ENCODE measurements at places on chromosomes 7 and 10.

DNA sequence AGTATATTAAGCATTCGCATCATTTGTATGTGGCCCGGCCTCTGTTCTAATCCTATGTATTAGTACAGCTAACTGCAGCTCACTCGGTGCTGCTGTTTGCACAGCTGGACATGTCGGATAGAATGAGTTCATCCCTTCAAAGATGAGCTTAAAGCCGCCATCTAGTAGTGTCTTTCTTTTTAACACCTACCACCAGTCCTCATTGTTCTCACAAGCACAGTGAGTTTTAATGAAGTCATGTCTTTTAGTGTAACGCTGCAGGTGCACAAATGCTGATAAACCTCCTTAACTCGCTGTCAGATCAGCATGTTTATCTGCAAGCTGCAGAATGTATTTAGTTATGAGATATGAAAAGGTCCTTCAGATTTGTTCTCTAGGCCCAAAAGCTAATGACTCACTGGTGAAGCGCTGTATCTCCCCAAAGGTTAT, 247.5 kb downstream of the MTERF1 start:
- DNase-seq: no peak

DNA sequence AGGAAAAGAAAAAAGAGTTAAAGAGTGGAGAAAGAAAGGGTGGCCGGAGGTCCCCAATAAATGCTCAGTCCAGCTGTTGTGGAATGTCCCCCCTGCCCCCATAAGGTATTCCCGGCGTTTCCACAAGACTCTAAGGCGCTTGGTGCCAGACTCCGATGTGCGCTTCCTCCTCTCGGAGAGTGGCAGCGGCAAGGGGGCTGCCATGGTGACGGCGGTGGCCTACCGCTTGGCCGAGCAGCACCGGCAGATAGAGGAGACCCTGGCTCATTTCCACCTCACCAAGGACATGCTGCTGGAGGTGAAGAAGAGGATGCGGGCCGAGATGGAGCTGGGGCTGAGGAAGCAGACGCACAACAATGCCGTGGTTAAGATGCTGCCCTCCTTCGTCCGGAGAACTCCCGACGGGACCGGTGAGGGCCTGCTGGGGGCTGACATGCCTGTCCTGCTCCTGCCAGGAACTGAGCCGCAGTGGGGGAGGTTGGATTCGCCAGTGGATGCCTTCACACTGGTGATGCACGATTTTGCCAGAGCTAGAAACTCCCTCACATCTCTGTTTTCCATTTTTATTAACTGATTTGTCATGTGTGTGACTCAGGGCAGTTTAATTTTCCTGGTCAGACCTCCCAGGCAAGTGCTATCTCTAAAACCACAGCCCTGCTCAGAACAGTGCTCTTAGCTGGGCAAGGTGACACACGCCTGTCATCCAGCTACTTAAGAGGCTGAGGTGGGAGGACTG, 34.2 kb downstream of the TACR2 start:
- peak; percentile 95 for DNase-seq

GRCh38 chr10:30396293-30396692, 37.7 kb upstream of the MAP3K8 start:
- DNase-seq: no peak

DNA sequence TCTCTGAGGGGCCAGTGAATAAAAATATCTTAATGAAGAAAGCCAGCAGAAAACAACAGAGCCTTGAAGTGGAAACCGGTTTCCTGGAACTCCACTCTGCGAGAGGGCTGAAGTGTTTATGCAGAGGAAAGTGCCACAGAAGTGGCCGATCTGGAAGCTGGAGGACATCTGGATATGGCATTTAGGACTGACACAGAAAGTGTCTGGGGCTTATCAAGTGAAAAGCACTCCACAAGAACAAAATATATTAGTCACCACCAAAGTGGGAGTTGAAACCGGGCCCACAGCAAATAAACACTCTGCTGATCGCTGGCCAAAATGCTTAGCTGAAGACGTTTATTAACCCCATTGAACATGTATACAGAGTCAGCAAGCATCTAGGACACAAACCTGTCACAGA, 7.8 kb downstream of the NOD1 start:
- DNase-seq: peak; percentile 63

GRCh38 chr7:103771294-103771693, 218.2 kb downstream of the RELN start:
- no peak for DNase-seq

DNA sequence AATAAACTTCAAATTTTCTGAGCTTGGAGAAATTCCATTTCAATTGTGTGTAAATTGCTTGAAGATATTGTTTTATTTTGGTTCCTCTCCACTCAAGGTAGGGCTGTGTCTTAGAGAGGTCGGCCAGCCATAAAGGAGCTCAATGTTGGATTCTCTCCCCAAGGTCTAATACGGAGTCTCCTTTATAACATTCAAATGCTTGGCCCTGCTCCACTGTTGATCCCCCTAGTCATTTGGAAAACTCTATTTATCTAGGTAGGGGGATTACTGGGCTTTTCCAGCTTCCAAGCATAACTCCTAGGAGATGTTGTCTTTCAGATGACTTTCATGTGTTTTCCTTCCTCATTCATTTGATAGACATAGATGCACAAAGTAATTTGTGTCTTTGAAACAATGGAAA, 170.9 kb downstream of the LRMDA start:
- DNase-seq: no peak

DNA sequence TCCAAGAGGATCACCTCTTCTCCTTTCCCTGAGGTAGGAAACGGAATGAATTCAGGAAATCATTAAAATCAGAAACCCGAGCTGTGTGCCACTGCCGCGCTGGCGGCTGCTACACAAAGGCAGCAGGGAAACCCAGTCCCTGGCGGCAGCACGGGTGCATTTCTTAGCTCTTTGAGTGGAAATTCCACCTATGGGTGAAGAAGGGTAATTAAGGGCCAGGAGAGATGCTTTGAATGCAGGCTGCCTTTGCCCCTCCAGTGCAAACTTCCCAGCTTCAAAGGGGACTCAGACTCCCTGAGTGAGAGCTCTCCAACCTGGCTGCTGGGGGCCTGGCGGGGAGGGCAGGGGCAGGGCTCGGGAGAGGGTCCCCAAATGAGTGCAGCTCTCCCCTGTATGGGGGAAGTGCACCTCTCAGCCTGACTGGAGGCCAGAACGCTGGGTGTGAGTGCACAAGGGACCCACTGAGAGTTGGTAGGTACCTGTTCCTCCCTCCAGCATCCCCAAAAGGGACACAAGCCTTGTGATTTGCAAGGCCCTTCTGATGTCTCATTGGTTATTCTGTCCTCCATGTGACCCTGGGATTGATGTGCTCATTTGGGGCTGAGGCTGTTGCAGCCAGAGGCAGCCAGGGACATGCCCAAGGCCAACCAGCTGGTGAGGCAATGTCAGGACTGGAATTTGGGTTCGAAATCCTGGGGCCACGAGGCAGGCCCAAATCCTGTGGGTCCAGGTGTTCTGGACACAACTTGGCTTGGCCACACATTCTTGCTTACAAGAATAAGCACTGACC, 16.3 kb upstream of the ZMIZ1 start:
- DNase-seq: peak; percentile 19

- DNase-seq: no peak
These were observed 132.1 kb downstream of the CCDC3 start for GRCh38 chr10:12869427-12869826.

GRCh38 chr10:119368991-119369869, 161.9 kb downstream of the GRK5 start:
- DNase-seq: no peak

GRCh38 chr7:120402801-120403200, 129.8 kb downstream of the KCND2 start:
- DNase-seq: peak; percentile 44

DNA sequence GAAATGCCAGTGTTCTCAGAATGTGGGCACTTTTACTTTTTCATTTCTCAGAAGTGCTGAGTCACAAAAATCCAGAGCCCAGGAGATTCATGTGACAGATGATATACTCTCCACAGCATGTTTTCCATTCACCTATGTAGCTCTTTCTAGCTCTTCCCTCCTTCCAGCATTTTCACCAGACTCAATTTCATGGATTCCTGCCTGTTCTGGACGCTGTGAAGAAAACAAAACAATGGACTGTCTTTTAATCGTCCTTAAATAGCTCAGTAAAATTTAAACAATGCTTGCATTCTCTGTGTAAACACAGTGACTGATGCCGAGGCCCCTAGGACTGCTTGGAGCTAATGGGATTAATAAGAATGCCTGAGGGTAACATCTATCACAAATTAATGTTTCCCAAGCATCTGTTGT, 25.5 kb downstream of the ZNF713 start:
- no peak for DNase-seq

DNA sequence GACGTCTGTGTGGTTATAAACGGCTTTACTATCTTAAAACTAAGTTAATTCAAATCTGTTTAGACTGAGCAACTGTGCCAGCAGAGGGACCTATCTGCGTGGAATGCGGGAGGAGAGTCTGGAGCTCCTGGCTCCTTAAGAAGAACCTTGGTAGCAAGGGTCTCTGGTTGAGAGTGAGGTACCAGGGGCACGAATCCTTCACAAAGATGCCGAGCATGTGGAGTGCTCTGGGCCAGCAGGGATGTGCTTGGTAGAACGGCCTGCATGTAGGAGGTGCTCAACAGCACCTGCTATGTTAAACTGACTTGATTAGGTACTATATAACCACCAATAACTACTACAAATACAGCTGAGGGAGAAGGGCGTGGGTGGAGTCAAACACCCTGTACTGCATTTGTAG, 102.6 kb downstream of the VIPR2 start:
- no peak for DNase-seq

- no peak for DNase-seq
These were observed 50.0 kb upstream of the PTN start for GRCh38 chr7:137393570-137393969.

- DNase-seq: peak; percentile 44
These were observed 130.9 kb downstream of the KCNMA1 start for GRCh38 chr10:77506517-77507200.

GRCh38 chr7:76358011-76358480, 745 bp downstream of the YWHAG start:
- peak; percentile 43 for DNase-seq

DNA sequence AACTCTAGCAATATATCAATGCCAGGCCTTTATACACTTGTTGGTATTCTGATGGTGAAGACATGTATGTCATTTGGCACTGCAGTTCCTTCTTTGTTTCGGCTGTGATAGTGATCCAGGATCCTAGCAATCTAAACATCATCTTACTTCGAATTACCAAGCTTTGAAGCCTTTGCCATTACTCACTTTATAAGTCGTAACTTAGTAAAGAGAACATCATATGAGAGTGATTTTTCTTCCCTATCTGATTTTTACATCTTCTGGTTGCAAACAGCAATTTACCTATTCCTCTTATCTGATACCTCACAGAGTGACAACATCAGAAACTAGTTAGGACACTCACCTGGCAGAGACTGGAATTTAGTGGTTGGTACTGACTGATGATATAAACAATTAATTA, 7.6 kb upstream of the BPGM start:
- no peak for DNase-seq

GRCh38 chr10:54869022-54869421, 68.0 kb upstream of the PCDH15 start:
- peak; percentile 45 for DNase-seq

DNA sequence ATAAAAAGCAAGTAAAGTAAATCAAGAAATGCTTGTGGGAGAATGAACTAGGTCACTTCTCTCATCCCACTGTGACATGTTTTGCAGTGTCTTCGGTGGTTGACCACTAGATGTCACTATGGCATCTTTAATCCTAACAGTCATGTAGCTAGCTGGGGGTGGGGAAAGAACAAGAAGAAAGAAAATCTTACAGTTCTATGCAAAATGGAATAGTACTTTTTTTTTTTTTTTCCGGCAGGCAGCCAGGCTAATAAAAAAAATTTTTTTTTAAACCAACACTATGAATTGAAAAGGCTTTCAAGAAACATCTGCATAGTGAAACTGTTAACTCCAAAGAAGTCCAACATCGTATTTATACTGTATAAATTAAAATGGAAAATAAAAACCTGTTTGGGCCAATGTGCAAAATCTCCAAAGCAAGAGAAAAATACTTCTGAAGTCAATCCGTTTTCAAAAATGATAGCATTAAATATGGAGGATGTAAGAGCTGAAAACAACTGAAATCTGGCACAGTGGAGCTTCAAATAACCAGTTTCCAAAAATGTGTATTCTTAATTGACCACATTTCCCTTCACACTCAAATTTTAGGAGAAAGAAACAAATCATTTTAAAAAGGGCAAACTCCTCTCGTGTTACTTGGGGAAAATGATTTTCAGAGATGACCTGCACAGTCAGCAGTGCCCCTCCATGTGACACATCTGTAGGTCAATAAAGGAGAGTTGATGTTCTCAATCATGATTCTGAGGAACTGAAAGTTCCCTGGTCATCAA, 38.5 kb downstream of the CDK1 start:
- peak; percentile 84 for DNase-seq

DNA sequence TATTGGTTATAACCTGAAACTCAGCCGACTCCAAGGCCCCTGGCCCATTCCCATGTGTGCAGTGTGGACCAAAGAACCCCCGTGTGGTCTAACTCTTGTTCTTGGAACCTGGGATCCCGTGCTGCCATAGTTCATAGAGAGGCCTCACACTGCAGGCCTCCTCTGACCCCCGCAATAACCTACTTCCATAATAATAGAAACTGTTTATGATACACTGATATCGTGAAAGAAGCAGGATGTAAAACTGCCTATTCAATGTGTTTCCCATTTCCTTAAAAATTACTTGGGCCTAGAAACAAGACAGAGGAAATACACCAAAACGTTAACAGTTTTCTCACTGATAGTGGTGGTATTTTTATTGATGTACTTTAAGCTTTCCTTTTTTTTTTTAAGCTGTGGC, 109.2 kb upstream of the KDM7A start:
- DNase-seq: no peak

- DNase-seq: peak; percentile 91
These were observed 10.4 kb downstream of the VCL start for GRCh38 chr10:74008212-74008731.

GRCh38 chr7:18866359-18867036, 250.9 kb downstream of the TWIST1 start:
- peak; percentile 98 for DNase-seq

GRCh38 chr7:113392421-113392820, 274.1 kb upstream of the SMIM30 start:
- no peak for DNase-seq

DNA sequence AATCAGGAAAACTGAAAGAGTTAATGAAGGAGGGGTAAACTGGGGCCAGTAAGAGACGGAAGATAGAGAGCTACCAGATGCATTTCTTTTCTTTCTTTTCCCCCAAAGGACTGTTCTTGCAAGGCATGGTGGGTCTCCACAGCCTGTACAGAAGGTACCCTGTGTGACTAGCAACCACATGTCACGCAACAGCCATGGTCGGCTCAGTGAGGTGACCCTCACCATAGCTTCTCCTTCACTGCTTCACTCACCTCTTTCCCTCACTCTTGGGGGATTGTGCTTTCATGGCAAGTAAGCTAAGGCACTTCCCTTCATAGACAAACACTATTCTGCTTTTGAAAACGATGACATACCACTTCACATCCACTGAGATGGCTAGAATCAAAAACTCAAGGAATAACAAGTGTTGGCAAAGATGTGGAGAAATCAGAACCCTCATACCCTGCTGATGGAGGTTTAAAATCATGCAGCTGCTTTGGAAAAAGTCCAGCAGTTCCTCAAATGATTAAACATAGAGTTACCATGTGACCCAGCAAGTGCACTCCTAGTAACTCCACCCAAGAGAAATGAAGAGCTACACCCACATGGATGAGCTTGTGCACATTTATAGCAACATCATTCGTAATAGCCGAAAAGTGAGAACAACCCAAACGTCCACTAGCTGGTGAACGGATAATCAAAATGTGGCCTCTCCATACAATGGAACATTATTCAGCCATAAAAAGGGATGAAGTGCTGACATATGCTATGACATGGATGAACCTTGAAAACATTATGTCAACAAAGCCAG, 3.8 kb upstream of the INSIG1 start:
- DNase-seq: no peak
